SJSA1 (cell line): ENCODE measurements at places on chromosomes 6 and 20. TPM values are rescaled to one million over a fixed set of nuclear protein-coding genes. Genes with fewer than 3 reads are reported as not detected.

Gene CTAGE9
- total RNA-seq = 0.26 TPM in 1 of 2 replicates, not detected in the other

Gene ZNF165
- total RNA-seq = 0.08 TPM in 1 of 2 replicates, not detected in the other

Gene EYS
- total RNA-seq = not detected in 2 replicates

Gene CDK19
- total RNA-seq = 6.8 and 13.7 TPM in 2 replicates

Gene CLVS2
- total RNA-seq = not detected in 2 replicates

Gene ACTR5
- total RNA-seq = 6.9 and 9.7 TPM in 2 replicates

Gene DDX43
- total RNA-seq = not detected in 2 replicates

Gene ECT2L
- total RNA-seq = not detected in 2 replicates

Gene RSPH9
- total RNA-seq = not detected in 2 replicates
